ENCODE measurements at places on chromosomes 1 and 21.

DNA sequence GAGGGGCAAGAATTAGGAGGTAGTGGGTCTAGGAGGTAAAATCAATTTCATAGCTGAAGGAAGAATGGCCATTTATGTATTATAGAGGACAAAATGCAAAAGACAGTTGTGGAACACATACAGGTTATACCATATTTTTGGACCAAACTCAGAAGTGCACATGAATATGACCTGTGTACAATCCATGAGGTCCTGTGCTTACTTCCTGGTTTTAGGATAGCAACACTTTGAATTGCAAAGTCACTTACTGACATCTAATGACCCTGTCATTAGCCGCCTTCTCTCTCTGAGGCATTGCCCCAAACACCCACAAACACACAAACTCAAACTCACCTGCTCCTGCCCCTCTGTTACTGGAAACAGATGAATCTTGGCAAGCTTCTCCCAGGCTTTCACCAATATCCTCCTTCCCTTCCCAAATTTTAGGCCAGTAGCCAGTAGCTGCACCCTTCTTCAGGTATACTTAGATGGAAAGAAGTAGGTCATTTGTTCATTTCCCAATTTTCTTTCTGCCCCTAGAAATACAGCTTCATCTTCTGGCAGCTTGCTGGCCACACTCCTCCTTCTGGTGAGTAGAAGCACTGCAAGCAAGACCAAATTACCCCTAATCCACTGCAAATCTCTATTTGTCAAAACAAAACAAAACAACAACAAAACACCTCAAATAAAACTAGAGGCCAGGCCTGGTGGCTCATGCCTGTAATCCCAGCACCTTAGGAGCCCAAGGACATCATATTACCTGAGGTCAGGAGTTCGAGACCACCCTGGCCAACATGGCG lies 13.7 kb upstream of the RPL5 start:
- no peak for DNase-seq

GRCh38 chr1:76866566-76866965 lies 714 bp upstream of the ST6GALNAC5 start:
- no peak for DNase-seq

- DNase-seq, result no peak
Measured at GRCh38 chr21:29250636-29251035, 48.1 kb upstream of the BACH1 start.

GRCh38 chr1:63688302-63688890 lies 85.4 kb upstream of the ROR1 start:
- DNase-seq, result no peak

DNA sequence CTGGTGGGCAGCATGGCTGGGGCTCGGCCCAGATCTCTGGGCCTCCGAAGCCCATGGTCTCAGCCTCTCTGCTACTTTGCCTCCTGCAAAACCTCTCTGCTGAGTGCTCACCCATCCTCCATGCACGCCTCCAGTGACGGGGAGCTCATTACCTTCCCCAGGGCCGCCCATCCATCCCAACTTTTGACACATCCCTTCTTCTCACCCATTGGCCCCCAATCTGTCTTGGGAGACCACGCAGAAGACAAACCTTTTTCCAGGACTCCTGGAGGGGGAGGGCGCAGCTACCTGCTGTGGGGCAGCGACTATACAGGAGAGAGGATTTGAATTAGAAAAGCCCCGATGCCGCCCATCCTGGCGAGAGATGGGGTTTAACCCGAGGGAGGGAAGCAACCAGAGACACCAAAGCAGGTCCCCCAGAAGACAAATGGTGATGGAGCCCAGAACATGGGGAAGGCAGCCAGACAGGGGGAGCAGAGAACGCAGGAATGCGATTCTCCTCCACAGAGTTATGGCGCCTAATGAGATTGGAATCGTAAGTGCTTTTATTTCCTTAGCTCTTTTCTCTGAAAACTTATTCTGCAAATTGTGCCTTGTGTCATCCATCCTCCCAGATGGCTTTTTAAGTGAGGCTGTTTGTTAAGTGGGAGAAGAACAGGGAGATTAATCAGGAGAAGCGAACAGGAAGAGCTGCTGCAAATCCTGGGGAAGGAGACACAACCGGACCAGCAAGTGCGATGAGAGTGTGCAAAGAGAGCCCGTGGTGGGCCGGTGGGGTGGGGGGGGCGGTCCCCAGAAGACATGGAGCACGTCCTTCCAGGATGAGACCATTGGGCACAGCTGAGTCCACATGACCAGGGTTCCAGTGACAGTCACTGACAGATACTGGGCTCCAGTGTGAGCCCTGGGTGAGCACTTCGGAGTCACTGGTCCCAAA lies 623.5 kb downstream of the MATN1 start:
- no peak for DNase-seq

DNA sequence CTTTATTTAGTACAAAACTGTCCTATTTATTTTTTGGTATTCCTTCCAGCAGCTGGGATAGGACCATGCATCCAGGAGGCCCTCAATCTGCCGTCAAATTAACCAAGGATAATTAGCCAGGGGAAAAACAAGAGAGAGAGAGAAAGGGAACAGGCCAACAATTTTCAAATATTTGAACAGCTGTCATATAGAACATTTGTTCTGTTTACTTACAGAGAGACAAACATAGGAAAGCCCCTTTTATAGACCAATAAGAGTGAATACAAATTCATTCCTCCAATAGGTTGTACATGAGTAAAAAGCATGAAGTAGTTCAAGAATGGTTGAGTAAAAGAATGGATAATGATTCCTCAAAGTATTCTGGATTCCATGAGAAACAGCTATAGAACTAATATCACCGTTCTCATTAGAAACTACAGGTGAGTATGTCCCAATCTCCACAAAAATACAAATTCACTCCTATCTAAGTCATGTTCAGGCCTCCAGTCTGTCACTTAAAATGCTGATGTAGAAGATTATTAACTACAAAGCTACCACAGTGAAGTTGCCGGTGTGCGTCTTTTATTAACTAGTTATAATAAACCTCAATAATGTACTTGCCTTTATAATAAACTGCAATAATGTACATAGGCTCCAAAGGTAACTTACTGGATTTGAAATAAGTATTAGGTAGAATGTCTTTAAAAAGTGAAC lies 64.8 kb upstream of the GNG4 start:
- DNase-seq, result no peak

DNA sequence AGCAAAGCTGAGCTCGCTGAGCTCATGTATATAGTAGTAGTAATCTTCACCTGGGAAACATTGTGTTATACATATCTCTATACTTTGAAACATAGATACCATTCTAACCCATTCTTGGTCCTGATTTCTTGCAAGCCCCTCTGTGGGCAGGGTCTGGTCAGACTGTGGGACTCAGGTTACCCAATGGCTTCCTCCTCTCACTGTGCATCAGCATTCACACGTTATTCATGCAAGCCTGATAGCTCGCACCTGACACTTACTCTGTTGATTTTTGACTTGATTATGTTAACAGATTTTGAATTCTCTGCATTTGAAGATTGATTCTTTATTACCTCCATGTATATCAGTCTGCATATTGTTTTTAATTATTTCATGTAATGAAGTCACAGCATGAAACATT lies 1.3 kb downstream of the GBP7 start:
- no peak for DNase-seq

- no peak for DNase-seq
Measured at GRCh38 chr1:9449976-9450696, 89.1 kb upstream of the SLC25A33 start.
